Nucleus accumbens (tissue), 56 donors: ENCODE measurements at places on chromosomes 7 and 10.
A peak's percentile ranks its signal among the peaks of the same experiment; 100 is the strongest.

GRCh38 chr7:106978425-106979420 is 65.8 kb upstream of the PRKAR2B start:
- no peak for DNase-seq

DNA sequence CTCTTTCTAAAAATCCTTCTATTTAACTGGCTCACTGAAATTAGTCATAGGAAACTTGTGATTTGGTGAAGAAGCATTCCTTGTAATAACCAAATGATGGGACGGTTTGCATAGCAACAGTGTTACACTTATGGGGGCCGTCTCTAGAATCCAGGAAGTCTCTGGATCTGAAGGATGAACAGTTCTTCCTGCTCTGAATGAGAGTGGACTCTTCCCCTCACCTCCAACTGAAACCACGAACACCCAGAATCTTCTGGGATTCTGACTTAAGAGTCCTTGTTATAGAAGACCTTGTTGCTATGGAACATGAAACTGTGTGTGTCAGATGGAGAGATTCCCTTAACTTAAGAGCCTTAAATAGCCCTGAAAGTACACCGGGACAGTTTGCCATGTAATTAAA is 23.2 kb downstream of the NOLC1 start:
- DNase-seq, result no peak

- DNase-seq, result no peak
These were observed 18.5 kb downstream of the HYAL4 start for GRCh38 chr7:123863461-123863860.

DNA sequence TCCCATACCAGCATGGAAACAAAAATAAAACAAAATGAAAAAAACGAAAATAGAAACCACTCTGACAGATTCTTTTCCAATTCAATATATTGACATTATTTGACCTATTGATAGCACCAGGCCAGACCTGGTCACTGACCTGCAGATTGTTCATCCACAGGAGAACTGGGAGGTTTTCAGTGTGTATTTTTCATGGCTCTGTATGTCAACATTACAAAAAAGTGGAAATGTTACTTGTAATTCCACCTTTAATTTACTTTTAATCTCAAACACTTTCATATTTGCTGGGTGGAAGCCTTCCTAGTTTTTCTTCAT is 2.9 kb downstream of the HKDC1 start:
- no peak for DNase-seq

DNA sequence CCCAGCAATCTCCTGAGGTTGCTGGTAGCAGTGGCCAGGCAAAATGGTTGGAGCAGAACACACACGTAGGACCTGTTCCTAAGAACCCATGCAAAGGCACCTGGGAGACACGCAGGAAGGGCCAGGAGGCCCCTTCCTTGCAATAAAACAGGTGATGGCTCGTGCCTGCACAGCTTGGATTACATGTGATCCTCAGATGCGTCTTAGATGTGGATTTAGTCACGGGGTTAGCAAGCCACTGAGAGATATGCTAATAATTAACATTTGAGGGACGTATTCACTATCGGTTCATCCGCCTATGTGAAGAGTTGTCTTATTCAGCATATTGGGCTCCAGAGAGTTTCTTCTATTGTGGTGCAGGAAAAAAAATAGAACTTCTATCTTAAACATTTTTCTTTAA is 4.6 kb upstream of the RHEB start:
- DNase-seq, result no peak

DNA sequence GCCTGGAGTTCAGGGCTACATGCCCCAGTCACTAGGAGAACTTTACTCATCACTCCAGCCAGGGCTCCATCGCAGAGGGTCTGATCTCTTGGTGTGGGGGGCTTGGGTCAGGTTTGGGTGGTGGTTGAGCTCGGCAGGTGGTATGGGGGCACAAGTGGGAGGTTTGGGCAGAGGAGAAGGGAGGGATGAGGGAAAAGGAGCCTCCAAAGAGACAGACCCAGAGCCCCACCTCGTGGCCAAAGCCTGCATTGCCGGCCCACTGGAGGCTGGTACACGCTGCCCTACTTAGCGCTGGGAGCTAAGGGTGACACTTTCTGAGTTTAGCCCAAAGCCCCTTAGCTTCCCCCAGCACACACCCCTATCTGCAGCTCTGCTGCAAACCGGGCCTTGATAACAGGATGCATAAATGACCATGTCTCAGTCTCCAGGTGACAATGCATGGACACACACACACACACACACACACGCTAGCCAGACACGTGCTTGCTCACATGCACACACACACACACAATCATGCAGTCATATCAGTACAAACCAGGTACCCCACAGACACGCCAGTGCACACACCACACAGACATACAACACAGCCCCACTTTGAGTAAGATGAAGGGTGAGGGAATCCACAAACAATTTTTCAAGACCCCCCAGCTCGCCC is 14.7 kb downstream of the LZTS2 start:
- peak; percentile 72 for DNase-seq

- no peak for DNase-seq
These were observed 108.3 kb downstream of the COL28A1 start for GRCh38 chr7:7427363-7427762.

GRCh38 chr10:124285587-124286527 is 132.9 kb downstream of the OAT start:
- no peak for DNase-seq

GRCh38 chr10:111773950-111774349 is 409.6 kb downstream of the GPAM start:
- DNase-seq, result no peak

DNA sequence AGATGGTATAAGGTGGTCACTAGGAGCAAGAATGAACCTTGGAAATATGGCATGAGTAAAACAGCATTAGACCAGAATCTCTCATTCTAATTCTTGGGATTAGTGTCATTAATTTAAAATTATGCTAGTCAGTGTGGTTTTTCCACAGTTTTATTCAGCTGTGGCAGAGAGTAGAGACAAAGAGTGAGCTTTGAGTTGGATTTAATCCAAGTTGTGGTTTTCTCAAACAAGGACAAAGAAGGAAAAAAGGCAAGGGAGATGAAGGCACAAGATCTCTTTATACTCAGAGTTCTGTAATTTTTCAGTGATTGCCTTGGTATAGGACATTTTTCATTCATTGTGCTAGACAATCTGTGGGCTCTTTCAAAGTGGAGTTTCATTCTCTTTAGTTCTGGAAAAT is 28.2 kb upstream of the AKAP9 start:
- no peak for DNase-seq

DNA sequence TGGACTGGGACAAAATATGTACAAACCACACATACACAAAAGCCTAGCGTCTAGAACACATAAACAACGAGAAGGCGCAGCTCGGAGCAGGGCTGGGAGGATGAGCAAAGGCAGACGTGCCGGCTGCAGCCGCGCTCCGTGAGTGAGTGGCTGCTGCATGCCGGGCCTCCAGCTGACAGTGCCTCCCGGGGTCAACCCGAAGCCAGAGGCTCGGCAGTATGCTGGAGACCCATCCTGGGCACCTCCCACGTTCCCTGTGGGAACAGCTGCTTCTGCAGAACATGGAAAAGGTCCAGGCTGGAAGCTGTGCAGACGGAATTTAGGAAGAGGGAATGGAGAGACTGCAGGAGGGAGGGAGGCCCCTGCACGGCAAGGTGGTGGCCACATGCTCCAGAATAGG is 3.6 kb upstream of the GPR146 start:
- DNase-seq, result peak; percentile 39
